ENCODE measurements at places on chromosomes 3 and 15.

GRCh38 chr15:100623301-100623700 is 20.9 kb downstream of the ASB7 start:
- DNase-seq = no peak

DNA sequence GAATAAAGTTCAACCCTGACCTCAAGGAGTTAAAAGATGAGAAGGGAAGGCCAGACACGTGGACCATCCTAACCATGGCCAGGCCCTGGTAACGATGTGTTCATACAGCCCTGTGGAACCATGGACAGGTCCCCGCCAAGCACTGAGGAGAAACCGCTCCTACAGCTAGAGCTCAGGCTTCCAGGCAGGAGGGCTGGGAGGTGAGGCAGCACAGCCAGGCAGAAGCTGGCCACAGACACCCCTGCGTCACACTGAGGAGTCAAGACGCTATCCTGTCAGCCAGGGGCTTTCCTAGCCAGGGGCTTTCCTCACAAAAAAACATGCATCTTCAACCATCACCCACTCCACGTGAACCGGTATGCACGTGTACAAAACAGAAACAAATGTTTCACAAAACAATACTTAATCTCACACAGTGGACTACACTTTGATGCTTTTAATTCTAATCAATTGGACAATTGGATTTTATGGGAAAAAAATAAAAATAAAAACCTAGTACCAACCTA is 73.2 kb downstream of the TBC1D2B start:
- DNase-seq = no peak

- no peak for DNase-seq
Observed at GRCh38 chr15:35312344-35312743, 227.2 kb upstream of the NANOGP8 start.

DNA sequence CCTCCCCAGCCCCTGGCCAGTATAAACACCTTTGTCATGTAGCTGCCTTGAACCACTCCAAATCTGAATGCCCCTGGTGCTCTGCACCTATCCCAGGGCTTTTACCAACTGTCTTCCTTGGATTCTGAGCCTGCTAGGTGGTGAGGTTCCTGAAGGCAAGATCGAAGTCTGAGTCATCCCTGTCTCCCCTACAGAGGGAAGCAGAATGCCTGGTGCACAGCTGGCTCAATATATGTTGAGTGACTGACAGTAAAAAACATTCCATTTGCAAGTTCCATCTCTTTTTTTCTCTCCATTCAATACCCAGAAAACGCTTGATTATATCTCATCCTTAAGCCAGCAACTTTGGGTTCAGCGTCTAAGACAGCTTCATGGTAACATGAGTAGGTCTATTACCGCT is 24.7 kb downstream of the SLC24A1 start:
- no peak for DNase-seq
